ENCODE measurements at places on chromosomes 3 and 15. TPM values are rescaled to one million over a fixed set of nuclear protein-coding genes. Genes with fewer than 3 reads are reported as not detected.

PIF1 gene
- 3.9 TPM for total RNA-seq

C3orf20 gene
- 0.11 TPM for total RNA-seq

MEIS2 gene
- total RNA-seq = 36.1 TPM

CLDN16 gene
- total RNA-seq = not detected

CSPG4 gene
- 7.5 TPM for total RNA-seq

TERC gene
- 374 TPM for total RNA-seq

SCAANT1 gene
- not detected for total RNA-seq

CCR3 gene
- 0.33 TPM for total RNA-seq

NOX5 gene
- 0.22 TPM for total RNA-seq

GHSR gene
- not detected for total RNA-seq

CADPS gene
- total RNA-seq = not detected
